ENCODE measurements at places on chromosomes 12 and 14. TPM values are rescaled to one million over a fixed set of nuclear protein-coding genes. Genes with fewer than 3 reads are reported as not detected.

The METTL25 gene
- total RNA-seq = 38.9 TPM

The RNU4-1 gene
- total RNA-seq = under 0.01 TPM

The CABP1 gene
- total RNA-seq = 2.3 TPM

The LIN7A gene
- 13.1 TPM for total RNA-seq

The OVCH1 gene
- total RNA-seq = 0.64 TPM

DNA sequence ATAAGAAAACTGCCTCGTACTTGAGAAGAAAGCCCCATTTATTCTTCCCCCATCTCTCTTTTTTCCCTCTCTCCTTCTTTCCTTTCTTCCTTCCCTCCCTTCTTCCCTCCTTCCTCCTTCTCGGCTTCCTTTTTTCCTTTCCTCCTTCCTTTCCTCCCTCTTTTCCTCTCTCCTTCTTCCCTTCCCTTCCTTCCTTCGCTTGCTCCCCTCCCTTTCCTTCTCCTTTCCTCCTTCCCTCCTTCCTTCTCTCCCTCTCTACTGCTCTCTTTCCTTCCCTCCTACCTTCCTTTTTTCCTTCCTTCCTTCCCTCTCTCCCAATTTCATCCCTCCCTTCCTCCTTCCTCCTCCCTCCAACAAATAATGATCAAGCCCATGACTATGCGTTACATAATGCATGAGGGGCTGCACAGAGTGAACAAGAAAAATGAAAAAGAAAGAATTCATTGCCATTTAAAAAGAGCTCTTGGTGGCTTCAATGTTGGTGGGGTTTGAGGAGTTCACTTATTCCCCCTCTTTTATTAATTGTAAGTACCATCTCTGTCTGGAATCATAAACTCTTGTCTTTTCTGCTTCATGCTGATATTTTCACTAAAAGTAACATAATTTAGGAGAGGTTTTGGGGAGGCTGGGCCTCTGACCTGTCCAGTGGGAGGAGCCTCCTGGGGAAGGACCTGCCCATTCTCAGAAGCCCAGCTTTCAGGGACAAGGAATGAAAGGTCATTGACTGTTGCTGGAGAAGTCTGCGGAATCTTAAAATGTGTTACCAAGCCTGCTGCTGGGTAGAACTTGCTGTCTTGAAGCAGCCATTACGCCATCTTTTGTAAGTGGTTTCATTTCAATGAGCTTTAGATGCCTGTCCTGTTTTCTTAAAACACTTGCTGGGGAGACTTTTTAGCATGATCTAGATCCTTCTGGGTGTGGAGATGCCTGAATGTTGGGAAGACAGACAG lies 144.3 kb downstream of the CHST11 start:
- H3K4me3 ChIP-seq = no peak overlapping the region
- DNase-seq = no peak
- no peaks in the 10 kb centered on the region for H3K27me3 ChIP-seq

DNA sequence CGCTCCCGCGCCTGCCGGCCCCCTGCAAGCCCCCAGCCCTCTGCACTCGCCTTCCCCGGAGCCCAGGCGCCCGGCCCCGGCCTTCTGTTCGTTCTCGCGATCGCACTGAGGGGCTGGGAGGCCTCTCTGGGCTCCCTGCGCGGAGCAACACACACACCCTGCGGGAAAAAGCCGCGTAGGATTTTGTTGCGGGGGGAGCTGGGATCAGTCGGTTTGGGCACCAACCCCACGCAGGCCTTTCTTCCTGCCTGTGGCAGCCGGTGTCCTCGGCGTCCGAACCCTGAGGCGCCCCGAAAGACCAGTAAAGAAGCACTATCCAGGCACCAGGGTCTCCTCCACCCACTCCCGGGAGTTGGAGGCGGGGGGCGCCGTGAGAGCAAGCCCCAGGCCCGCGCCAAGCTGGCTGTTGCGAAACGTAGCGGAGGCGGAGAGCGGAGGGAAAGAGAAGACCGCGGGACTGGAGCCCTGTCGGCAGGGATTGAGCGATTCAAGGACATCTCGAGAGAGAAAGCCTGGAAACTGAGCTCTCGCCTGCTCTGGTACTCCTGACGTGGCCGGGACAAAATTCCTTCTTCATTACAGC lies 1.9 kb upstream of the HOXC5 start:
- no peak for DNase-seq
- no peaks in the 10 kb centered on the region for H3K36me3 ChIP-seq
- H3K27me3 ChIP-seq = no peaks in the 10 kb centered on the region
- H3K4me1 ChIP-seq = peaks cover 7% of the 10 kb centered on the region
- peak overlapping the region; percentile 84 for H3K27ac ChIP-seq
- peak overlapping the region; percentile 59 for H3K4me3 ChIP-seq

- DNase-seq = no peak
- no peaks in the 10 kb centered on the region for H3K36me3 ChIP-seq
- H3K27me3 ChIP-seq = no peaks in the 10 kb centered on the region
- H3K4me1 ChIP-seq = no peaks in the 10 kb centered on the region
Measured at GRCh38 chr14:96194657-96195431, 9.8 kb upstream of the BDKRB2 start.

GRCh38 chr14:90483571-90483974 lies 86.7 kb downstream of the CALM1 start:
- H3K36me3 ChIP-seq = no peaks in the 10 kb centered on the region
- no peak for DNase-seq
- H3K4me1 ChIP-seq = no peaks in the 10 kb centered on the region
- no peak overlapping the region for H3K4me3 ChIP-seq
- no peaks in the 10 kb centered on the region for H3K27me3 ChIP-seq

DNA sequence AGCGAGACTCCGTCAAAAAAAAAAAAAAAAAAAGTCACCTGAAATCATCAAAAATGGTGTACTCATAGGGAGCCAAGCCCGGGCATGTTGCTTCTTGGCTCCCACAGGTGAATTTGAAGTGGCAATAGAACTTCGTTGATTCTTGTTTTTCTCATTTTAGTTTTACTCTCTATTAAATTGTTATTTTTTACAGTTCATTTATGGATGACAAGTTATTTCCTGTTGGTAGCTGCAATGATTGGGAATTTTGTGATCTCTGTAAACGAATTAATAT lies 1.3 kb downstream of the TM7SF3 start:
- no peak for DNase-seq
- H3K4me1 ChIP-seq = no peaks in the 10 kb centered on the region

- no peaks in the 10 kb centered on the region for H3K36me3 ChIP-seq
- no peaks in the 10 kb centered on the region for H3K27me3 ChIP-seq
- no peaks in the 10 kb centered on the region for H3K4me1 ChIP-seq
- no peak overlapping the region for H3K4me3 ChIP-seq
- no peak overlapping the region for H3K27ac ChIP-seq
Measured at GRCh38 chr14:34673702-34674101, 40.7 kb downstream of the CFL2 start.

GRCh38 chr14:38745861-38746260 lies 357.2 kb downstream of the SEC23A start:
- H3K4me3 ChIP-seq = no peak overlapping the region
- H3K36me3 ChIP-seq = no peaks in the 10 kb centered on the region
- H3K27me3 ChIP-seq = no peaks in the 10 kb centered on the region
- no peak overlapping the region for H3K27ac ChIP-seq
- no peaks in the 10 kb centered on the region for H3K4me1 ChIP-seq

GRCh38 chr14:39303115-39303514 lies 69.4 kb downstream of the MIA2 start:
- H3K36me3 ChIP-seq = no peaks in the 10 kb centered on the region
- no peak overlapping the region for H3K4me3 ChIP-seq
- no peak for DNase-seq
- H3K27ac ChIP-seq = no peak overlapping the region
- no peaks in the 10 kb centered on the region for H3K4me1 ChIP-seq

DNA sequence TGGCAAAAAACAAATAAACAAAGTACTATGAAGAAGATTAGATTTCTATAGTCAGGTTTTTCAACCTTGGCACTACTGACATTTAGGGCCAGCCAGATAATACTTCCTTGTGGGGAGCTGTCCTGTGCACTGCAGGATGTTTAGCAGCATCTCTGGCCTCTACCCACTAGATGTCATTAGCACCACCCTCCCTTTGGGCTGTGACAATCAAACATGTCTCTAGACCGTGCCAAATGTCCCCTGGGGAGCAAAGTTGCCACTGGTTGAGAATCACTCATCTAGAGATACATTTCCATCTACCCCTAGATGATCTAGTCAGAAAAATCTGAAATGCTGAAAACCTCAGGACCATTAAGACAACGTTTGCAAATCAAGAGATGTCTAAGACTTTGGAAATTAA lies 29.9 kb downstream of the SRRM4 start:
- DNase-seq = no peak
- no peaks in the 10 kb centered on the region for H3K4me1 ChIP-seq
- no peaks in the 10 kb centered on the region for H3K36me3 ChIP-seq
- peaks cover 24% of the 10 kb centered on the region for H3K27me3 ChIP-seq
- H3K4me3 ChIP-seq = no peak overlapping the region

GRCh38 chr12:48002773-48003218 lies 1.5 kb downstream of the COL2A1 start:
- no peaks in the 10 kb centered on the region for H3K36me3 ChIP-seq
- H3K27ac ChIP-seq = no peak overlapping the region
- H3K4me1 ChIP-seq = peaks cover 19% of the 10 kb centered on the region

DNA sequence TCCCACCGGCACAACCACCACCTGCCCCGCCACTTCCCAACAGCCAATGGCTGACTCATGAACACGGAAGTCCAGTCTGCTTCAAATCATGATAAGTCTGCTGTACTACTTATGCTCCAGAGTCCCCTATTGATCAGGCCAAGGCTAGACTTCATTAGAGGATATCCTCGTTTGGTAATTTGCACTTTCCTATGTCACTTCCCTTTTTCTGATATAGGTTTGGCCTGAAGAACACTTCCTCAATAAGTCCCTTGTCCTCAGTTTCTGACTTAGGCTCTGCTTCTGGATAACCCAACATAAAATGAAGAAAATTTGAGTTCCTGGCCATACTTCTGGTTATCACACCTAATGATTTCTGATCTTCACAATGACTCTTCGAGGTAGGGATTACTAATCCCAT lies 45.3 kb downstream of the IFNG-AS1 start:
- H3K27me3 ChIP-seq = no peaks in the 10 kb centered on the region
- no peak for DNase-seq
- H3K4me3 ChIP-seq = no peak overlapping the region
- no peaks in the 10 kb centered on the region for H3K36me3 ChIP-seq
- H3K27ac ChIP-seq = no peak overlapping the region

DNA sequence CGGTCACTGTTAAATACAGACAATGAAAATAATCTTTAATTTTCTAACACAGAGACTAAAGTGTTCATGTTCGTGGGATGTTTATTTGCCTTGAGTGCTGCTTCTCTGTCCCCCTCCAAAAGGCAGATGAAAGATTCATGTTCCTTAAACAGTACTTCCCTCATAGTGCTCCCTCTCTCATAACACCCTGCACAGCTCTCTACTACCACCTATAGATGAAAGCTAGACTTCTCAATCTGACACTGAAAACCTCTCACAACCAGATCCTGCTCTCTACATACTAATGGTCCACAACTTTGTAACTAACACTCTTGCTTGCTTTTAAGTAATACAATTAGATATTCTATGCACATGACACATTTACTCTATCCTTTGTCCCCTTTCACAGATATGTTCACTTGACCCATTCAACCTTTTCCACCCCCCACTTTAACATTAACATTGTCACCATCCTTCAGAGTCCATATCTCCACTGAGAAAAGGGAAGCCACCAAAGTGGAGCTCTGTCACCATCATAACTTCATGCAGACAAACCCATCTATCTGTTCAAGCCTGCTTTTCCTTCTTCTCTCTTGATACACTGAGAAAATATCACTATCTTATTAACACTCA lies 266.4 kb upstream of the USP15 start:
- no peaks in the 10 kb centered on the region for H3K27me3 ChIP-seq
- H3K4me3 ChIP-seq = no peak overlapping the region
- H3K36me3 ChIP-seq = no peaks in the 10 kb centered on the region
- no peak for DNase-seq
- no peak overlapping the region for H3K27ac ChIP-seq

GRCh38 chr14:87158283-87158682 lies 834.7 kb downstream of the GALC start:
- no peaks in the 10 kb centered on the region for H3K4me1 ChIP-seq
- H3K27ac ChIP-seq = no peak overlapping the region
- H3K27me3 ChIP-seq = no peaks in the 10 kb centered on the region
- DNase-seq = no peak

GRCh38 chr12:92378682-92379479 lies 233.2 kb upstream of the BTG1 start:
- no peaks in the 10 kb centered on the region for H3K4me1 ChIP-seq
- DNase-seq = no peak
- no peaks in the 10 kb centered on the region for H3K36me3 ChIP-seq
- H3K4me3 ChIP-seq = no peak overlapping the region

DNA sequence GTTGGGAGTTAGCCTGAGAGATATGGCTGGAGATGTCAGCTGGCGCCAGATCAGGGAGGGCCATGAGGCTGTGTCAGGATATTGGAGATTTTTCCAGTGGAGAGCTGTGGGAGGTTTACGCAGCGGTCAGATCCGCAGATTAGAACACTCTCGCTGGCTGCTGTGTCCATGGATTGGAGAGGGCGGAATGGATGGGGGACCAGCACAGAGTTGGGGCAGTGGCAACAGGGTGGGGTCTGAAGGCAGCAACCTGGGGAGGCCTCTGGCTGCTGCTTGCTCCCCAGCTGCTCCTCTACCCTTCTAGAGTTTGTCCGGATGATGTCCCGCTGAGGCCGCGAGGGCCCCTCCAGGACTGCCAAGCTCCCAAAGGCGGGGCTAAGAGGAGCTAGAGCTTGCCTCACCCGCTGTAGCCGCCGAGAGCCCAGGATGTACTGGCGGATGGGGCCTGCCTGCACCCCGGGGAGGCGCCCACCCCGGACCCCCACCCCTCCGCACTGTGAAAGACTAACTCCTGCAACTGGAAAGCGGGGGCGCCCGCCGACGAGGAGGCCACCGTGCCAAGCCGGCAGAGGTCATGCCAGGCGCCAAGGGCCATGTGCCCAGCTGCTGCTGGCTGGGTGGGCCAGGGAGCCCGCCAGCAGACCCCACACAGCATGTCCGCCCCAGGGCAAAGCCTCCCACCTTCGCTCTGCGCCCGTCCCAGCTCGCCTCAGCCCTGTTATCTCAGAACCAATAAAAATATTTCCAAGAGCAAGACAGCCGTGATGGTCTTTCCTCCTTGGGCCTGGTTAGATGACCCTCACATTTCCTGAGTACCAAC lies 20.2 kb upstream of the MLEC start:
- H3K36me3 ChIP-seq = no peaks in the 10 kb centered on the region
- no peak overlapping the region for H3K4me3 ChIP-seq
- H3K27ac ChIP-seq = no peak overlapping the region
- DNase-seq = no peak
- H3K4me1 ChIP-seq = no peaks in the 10 kb centered on the region
- no peaks in the 10 kb centered on the region for H3K27me3 ChIP-seq

- no peaks in the 10 kb centered on the region for H3K36me3 ChIP-seq
- H3K4me3 ChIP-seq = no peak overlapping the region
Measured at GRCh38 chr12:101828463-101829196, 2.1 kb downstream of the GNPTAB start.

DNA sequence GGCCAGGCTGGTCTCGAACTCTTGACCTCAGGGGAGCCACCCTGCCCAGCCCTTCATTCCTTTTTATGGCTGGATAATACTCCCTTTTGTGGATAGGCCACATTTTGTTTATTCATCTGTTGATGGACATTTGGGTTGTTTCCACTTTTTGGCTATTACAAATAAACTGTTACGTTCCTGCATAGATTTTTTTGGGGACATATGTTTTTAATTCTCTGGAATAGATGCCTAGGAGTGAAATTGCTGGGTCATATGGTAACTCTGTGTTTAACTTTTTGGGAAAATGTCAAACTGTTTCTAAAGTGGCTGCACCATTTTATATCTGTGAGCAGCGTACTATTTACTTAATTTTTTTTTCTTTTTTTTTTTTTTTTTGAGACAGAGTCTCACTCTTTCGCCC lies 9.8 kb downstream of the KMT5A start:
- H3K4me3 ChIP-seq = no peak overlapping the region
- peaks cover 3% of the 10 kb centered on the region for H3K36me3 ChIP-seq
- peaks cover 9% of the 10 kb centered on the region for H3K4me1 ChIP-seq
- DNase-seq = no peak

Measured in breast epithelium (tissue), 4 donors.